ENCODE measurements at places on chromosomes 6 and 20.

- no peak for DNase-seq
Observed at GRCh38 chr6:118746145-118746824, 94.9 kb upstream of the CEP85L start.

DNA sequence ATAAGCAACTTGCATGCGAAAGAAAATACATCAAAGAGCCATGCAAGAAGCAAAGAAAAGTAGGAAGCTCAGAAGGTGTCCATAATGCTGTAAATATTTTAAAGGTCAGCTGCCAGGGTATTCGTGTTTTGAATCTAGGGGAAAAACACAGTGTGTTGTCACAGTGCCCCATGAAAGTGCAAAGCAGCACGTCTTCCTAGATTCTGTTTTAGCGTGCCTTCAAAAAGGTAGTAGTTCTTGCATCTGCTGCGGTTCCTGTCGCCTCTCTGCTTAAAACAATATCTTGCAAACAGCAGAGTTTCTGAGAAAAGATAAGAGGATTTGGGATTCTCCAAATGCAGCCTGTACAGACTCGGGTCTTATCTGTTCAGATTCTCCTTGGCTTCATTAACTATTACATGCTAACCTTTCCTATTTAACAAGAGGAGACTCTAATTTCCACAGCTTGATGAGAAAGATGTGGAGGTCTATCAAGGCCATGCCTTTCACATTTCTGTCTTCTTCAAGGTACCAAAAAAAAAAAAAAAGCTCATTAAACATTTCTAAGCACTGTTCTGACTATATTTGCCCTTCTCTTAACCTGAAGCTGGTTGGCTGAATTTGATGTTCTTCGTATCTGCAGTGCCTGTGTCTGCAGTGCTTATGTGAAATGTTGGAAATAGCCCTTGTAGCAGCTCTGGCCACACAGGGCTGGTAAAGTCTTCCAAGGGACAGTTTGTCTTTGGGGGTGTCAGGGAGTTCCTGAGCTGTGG, 297.5 kb downstream of the ADGB start:
- DNase-seq: no peak

- DNase-seq: no peak
Observed at GRCh38 chr6:16204653-16205376, 33.6 kb upstream of the GMPR start.

- no peak for DNase-seq
Observed at GRCh38 chr20:34015401-34016335, 22.0 kb downstream of the RALY start.

GRCh38 chr6:105313211-105313610, 89.7 kb downstream of the PREP start:
- no peak for DNase-seq

- peak; percentile 27 for DNase-seq
Observed at GRCh38 chr6:45419571-45420082, 41.9 kb upstream of the SUPT3H start.

DNA sequence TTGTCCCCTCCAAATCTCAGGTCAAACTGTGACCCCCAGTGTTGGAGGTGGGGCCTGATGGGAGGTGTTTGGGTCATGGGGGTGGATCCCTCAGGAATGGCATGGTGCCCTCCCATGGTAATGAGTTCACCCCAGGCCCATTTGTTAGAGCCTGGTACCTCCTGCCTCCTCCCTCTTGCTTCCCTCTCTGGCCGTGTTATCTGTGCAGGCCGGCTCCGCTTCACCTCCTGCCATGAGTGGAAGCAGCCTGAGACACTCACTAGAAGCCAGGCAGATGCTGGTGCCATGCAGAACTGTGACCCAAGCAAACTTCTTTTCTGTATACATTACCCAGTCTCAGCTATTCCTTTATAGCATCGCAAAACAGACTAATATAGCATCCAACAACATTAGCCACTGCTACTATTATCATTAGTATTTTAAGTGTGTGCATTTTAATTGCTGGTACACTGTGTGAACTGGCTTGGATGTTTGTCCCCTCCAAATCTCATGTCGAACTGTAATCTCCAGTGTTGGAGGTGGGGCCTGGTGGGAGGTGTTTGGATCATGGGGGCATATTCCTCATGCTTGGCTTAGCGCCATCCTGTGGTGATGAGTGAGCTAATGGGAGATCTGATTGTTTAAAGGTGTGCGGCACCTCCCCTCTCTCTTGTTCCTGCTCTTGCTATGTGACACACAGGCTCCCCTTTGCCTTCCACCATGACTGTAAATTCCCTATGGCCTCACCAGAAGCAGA, 12.2 kb upstream of the OSER1 start:
- no peak for DNase-seq

DNA sequence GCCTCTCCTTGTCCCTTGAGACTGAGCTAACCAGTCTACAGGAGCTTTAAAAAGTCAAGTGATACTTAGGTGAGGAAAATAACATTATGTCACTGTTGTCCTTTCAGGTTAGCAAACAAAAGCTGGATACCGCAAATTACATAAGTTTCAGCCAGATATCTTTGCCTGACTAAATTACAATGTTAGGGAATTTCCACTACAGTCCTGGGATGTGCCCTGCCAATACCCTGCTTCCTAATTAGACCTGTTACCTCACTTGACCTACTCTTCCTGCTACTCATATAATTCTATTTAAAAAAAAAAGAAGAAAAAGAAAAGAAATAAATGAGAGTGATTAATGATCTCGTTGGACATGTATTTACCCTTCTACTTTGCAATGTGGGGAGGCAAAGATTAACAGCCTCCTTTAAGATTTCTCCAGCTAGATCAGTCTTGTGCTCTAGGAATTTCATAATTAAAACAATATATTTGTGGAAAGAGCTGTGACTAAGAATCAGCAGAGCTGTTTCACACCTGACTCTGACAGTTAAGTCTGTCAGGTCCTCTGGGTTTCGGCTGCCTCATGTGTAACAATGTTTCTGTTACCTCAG, 318.9 kb downstream of the HDGFL1 start:
- no peak for DNase-seq

DNA sequence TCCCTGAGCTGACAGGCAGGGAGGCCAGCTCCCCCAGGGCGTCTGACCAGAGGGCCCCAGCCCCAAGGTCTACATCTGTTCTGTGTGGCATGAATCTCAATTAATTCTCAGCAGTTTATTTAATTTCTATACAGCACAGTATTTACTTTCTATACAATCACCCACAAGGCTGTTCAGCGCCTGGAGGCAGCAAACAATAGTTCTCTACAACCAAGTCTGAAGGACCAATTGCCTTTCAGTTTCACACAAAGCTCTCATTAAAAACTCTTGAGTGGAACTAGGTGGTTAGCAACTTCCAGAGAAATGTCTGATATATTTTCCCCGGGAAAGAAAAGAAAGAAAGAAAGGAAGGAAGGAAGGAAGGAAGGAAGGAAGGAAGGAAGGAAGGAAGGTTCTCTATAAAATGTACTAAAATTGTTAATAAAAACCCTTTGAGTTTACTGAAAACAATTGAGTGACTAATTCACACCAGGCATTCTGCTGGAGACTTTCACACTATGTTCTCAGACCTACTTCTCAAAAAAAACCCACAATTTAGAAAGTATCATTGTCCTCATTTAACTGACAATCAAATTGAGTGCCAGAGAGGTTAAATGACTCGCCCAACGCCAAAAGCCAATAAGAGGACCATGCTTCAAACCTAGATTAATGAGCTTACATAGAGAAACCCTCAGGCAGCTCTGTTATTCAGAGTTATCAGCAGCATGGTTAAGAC, 62.5 kb downstream of the METTL24 start:
- DNase-seq: no peak

DNA sequence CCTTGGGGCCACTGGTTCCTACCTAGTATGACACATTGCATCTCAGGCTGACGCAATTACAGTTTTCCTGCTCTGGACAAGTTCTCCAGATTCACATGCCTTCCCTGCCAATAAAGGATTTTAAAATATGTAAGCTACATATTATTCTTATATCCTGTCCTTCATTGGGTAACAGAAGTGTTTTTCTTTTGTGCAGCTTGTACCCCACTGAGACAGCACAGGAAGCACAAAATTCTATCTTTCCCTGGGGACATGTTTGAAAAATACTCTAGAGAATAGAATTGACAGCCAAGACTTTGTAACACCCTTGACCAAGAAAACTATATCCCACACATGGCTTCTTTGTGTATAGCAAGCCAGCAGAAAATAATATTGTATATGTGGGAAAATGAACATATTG, 456.8 kb downstream of the MAFB start:
- DNase-seq: no peak

GRCh38 chr20:64119301-64119680, 11.9 kb upstream of the NPBWR2 start:
- no peak for DNase-seq

DNA sequence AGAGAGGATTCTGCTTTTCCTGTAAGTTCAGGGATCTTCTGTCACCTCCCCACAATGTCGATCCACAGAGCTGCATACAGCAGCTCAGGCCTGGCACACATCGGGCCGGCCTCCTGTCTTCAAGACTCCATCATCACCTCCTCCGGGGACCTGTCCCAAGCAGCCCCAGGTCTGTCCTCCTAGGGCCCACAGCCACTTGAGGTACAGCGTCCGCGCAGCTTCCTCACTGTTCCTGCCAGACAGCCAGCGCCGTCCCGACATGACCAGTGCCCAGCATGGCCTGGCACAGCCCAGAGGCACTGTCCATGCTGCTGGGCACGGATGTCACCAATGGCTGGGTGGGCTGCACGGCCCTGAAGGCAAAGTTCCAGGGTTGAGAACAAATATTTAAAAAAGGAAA, 101.6 kb downstream of the DLL1 start:
- DNase-seq: no peak

DNA sequence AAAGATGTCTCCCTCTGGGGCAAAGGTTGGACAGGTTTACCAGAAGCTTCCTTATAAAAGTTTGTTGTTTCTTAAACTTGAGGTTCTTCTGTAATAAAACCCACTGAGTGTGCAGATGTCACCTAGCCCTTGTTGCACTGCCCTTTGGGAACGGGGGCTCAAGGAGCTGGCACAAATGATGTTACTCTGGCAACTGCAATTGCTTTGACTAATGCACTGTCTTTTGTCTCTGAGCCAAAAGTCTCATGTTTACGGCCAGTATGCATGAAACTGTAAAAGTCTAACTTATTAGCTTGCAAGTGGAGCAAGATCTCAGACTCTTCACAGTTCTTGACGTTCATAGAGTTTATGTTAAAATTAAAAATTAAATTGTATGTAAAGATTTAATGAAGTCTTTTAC, 655.7 kb downstream of the EPHA7 start:
- DNase-seq: no peak

GRCh38 chr6:116309657-116310056, 29.9 kb upstream of the TSPYL1 start:
- DNase-seq: no peak

GRCh38 chr6:95958686-95959085, 57.1 kb upstream of the FUT9 start:
- no peak for DNase-seq

DNA sequence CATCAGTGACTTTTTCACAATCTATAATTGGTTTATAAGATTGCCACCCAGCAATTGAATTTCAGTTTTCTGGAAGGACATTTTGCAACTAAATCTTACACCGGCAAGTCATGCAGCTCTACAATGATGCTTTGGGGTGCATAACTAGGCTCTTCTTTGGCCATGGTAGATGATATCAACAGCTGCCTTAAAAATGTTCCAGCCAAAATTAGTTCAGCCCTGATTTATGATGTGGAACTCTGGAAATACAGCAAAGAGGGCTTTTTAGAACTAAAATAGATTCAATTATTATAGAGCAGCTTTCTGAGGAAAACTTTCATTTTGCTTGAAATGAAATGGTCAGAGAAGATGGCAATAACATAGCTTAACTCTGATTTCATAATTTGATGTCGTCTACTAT, 18.4 kb upstream of the MCM9 start:
- DNase-seq: no peak

DNA sequence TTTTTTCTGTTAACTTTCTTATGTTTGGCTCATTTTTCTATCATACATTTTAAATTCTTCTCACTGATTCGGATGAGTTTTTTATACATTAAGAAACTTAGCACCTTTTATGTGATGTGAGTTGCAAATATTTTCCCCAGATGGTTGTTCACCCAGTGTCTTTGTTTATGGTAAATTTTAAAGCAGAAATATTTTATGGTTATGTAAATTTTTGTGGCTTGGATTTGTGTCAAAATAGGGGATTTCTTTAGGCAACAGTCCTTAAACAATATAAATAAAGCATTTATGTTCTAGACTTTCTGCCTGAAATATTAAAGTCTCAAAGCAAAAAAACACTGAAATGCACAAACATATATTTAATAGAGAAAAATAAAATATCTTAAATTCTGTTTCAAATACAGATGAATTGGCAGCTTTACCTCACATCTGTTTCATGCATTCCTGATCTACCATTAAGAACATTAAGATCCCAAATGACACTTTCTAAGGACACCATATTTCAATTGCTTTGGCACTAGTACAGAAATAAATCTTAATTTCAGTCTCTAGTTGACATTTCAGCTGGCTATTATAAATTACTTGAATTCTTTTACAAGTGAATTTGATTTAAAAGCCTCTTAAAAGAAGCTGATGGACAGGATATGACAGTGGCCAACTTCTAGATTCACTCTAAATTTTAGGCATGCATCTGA, 646.6 kb downstream of the HACE1 start:
- DNase-seq: no peak

GRCh38 chr6:44650947-44651346, 263.4 kb downstream of the CDC5L start:
- DNase-seq: no peak

GRCh38 chr6:297571-298232, 5.4 kb downstream of the DUSP22 start:
- no peak for DNase-seq

DNA sequence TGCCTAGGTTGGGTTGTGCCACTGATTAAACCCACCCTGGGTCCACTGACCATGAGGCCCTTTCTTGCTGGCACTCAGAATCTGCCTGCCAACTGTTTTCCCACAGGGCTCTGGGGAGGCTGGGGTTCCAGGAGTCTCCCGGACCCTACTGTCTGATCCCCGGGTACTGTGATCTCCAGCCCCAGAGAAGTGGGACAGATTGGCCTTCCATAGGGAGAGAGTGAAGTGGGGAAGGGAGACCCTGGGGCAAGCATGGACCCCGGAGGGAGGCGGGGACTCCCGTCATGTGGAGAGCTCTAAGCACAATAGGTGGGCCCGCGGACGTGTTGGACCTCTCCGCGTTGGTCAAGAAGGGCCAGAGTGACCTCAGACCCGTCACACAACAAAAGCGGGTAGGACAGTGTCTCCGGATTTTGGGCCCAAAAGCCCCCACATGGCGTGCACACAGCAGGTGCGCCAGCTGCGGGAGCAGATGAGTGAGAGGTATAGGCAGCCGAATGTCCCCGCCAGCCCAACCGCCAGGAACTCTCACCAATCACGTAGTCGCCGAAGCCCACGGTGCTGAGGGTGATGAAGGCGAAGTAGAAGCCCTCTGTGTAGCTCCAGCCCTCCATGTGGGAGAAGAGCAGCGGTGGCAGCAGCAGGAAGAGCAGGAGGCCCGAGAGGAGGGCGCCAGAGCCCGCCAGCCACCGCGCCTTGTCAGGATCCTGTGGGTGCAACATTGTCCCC, 10.6 kb downstream of the KCNK17 start:
- no peak for DNase-seq
